ENCODE measurements at places on chromosomes 3 and 15.

DNA sequence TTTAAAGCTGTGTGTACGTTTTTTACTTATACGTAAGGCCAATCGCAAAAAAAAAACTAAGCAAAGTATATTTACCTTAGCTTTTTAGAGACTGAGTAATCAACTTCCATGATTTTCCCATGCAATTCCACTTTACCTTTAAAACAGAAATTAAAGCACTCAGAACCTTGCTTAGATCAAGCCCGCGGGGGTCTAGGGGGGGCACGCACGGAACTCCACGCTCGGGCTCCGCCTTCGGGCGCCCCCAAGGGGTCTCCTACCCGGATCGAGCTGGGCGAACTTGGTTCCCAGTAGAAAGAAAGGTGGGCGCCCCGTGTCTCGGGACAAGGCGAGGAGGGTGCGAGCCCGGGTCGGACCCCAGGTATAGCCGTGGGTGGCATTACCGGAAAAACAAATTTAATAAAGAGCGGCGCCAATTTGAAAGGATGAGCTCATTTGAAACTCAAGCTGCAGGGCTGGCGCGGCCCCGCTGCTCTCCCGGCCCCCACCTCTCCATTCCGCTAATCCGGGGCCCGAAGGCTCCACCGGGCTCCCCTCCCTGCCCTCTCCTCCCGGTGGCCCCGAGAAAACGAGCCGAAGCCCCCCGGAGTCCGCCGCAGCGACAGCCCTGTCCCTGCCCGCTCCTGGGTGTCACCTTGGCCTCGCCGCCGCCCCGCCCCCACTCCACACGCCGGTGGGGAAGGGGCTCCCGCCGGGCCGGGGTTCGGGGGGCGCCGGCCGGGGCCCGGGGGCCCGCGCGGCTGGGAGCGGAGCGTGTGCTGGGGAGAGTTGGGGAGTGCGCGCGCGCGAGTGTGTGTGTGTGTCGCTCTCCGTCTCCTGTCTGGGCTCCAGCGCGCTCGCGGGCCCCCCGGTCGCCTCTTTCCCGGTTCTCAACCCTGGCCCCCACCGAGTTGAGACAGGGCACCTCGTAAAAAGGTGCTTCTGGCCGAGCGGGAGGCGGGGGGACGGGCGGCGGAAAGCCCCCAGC, 1.5 kb downstream of the IGF2BP2 start:
- DNase-seq: peak; percentile 63

DNA sequence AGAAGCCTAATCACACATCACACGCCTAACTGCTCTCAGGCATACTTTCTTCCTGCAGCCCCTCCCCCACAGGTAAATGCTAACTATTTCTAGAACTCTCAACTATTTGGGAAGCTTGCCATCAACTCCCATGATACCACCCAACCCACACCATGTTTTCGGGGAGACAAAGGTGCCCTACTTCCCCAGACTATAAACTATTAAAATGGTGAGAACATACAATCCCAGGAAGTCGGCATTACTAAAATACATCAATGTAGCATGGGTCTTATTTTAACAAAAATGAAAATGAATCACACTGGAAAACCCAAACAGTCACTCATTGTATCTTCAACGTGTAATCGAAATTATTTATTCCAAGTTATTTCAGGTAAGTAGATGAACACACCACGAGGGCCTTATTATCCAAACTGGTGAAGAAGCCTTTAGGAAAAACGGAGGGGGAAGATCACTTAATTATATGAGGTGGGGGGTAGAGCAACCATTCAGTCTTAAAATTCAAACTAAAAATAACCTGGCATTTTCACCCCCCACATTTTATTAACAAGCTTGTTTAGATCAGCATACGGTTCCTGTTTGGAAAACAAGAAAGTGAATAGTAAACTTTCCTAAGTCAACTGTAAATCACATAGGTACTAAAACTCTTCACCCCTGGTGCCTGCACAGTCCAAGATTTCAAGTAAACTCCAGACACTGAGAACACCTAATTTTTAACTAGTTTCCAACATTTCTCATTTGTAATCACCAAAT, 1.9 kb downstream of the TBL1XR1 start:
- peak; percentile 60 for DNase-seq

- no peak for DNase-seq
Measured at GRCh38 chr3:20099060-20099459, 58.8 kb downstream of the KAT2B start.

- DNase-seq: no peak
Measured at GRCh38 chr3:43389388-43390254, 103.3 kb downstream of the SNRK start.

DNA sequence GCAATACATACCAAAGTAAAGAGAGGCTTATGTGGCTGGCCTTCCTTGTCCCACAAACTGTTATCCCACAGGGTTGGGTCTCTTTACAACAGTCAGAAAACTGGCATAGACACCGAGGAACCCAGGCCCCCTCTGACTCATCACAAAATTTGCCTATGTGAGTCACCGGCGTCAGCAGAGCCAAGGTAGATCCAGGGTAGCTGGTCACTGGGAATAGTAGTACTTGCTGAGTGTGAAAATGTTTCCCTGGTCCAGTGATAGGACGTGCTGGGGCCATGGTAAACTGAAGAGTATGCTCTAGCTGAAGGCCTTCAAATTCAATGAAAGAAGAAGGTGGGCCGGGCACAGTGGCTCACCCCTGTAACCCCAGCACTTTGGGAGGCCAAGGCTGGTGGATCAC, 27.1 kb upstream of the SKIL start:
- DNase-seq: no peak

- DNase-seq: no peak
Measured at GRCh38 chr3:22684739-22685138, 518.4 kb upstream of the UBE2E2 start.

- no peak for DNase-seq
Measured at GRCh38 chr3:194067949-194068362, 68.0 kb upstream of the HES1 start.

GRCh38 chr3:99356696-99357095, 281.7 kb upstream of the COL8A1 start:
- no peak for DNase-seq

DNA sequence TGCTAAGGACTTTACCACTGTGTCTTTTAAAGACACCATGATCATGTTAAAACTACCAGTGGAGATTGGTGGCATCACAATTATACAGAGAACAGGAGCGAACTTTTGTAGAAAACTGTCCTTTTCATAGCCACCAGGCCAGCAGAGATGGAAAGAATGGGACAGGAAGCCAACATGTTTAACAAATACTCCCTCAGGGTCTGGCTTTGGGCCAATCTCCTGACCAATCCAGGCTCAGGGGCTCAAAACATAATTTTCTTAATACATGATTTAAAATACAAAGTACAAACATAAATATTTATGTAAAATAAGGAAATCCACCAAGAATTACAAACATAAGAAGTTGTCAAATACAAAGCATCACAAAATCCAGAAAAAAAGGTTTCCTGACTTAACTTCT, 266.0 kb downstream of the VPS13C start:
- DNase-seq: no peak

Measured in muscle of arm (tissue), 14 donors.